Right cardiac atrium (tissue), 5 donors: ENCODE measurements at places on chromosomes 3 and 15.
A peak's percentile ranks its signal among the peaks of the same experiment; 100 is the strongest.

GRCh38 chr15:81785181-81785580 is 260.6 kb downstream of the MEX3B start:
- no peak for DNase-seq

DNA sequence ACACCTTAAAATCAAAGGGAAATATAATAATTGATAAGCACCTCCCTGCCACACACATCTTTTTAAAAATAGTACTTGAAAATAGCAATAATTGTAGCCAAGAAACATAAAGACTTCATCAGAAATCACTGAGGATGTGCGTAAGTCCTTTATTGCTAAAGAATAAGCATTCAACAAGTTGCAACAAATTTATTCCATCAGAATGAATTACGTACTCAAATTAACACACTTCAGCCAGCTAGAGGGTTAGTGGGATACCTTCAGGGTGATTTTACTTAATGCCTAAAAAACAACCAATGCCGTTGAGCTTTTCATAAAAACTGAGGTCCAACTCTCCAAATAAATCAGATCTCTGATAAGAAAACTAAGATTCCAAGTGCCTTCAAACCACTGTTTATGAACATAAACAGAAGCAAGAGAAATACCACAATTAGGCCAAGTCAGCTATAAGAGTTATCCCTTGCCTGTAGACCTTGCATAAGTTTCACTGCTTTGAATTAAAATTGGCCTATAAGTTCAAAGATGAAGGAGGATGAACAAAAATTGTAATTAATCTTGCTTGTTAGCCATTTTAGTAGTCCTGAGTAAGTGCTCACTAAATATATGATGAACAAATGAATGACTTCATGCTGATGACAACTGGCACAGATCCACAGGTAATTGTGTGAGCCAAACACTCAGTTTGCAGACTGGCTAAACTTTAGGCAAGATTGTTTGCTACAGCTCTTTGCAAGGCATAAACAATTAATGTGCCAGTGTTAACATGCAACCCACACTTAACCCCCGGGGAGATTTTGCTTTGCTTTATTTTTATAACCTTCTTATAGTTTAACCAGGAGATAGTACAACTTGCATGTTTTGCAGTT is 375.1 kb upstream of the THBS1 start:
- DNase-seq = no peak

GRCh38 chr3:143808030-143808429 is 40.2 kb downstream of the SLC9A9 start:
- DNase-seq = no peak

DNA sequence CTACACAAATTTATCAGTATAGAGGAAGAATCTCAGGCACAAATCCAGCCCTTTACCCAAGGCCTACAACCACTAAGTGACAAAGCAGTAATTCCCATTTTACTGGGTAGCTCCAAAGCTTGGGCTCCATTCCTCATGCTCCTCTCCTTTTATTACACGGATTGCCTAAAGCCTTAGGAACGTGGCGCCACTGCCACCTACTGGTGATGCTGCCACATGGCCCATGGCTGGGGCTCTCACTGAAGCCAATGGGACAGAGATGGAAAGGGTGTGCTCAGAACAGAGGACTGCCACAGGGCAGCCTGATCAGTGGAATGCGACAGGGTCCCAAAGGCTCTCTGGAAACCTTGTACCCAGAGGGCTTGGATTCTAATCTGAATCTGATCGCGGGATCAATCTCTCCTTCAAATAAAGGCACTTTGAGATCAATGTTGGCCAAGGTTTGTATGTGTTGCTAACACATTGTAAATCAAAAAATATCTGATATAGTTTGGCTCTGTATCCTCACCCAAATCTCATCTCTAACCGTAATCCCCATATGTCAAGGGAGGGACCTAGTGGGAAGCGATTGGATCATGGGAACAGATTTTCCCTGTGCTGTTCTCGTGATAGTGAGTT is 33.5 kb upstream of the LYZL4 start:
- DNase-seq = peak; percentile 92

DNA sequence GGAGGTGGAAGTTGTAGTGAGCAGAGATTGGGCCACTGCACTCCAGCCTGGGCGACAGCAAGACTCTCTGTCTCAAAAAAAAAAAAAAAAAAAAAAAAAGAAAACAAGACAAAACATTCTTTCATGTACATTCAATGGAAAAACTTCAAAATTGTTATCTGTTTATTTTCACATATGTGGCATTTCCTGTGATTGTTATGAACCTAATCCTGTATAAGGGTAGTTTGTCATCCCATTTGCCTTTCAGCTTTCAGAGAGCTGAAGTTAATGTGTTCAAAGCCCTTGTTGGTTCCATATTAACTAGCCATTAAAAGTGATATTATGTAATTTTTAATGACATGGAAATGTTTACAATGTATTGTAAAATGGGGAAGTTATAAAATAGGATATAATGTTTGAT is 17.3 kb upstream of the NCK1 start:
- no peak for DNase-seq

GRCh38 chr3:39716849-39717248 is 92.6 kb upstream of the MYRIP start:
- DNase-seq = no peak

- DNase-seq = no peak
Observed at GRCh38 chr3:77342688-77343087, 302.8 kb downstream of the ROBO2 start.
